Spleen (tissue), 13 donors: ENCODE measurements at places on chromosomes 3 and 15. TPM values are rescaled to one million over a fixed set of nuclear protein-coding genes. Genes with fewer than 3 reads are reported as not detected.

DNA sequence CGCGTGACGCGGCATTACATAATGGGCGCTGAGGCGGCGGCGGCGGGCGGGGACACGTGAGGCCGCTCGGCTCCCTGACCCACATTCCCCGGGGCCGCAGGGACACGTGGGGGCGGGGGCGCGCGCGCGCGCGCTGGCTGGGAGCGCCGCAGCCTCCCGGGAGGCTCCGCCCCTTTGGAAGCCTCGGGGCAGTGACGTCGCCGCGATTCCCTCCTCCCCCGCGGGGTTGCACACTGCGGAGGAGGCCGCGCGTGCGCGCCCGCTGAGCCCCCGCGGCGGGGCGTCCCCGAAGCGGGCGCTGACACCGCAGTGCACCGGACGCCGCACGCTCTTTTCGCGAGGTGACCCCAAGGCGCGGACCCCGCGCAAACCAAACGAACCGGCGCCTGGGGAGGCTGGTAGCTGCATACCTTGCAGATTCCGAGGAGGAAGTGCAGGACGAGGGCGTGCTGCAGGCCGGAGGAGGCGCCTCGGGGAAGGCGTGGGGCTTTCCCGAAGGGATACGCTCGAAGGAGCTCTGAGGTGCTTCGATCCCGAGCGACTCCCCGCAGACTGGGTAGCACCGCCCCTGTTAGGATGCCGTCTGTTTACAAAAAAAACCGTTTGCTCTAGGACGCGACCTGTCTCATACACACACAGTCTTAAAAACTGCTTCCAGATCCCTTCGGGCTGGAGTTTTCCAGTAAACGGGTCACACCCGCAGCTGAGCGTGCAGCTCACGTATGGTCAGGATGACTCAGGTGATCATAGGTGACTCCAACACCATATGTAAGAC is 1.0 kb downstream of the NR1D2 start:
- H3K36me3 ChIP-seq = no peaks in the 10 kb centered on the region
- no peaks in the 10 kb centered on the region for H3K27me3 ChIP-seq
- H3K27ac ChIP-seq = peak overlapping the region; percentile 99
- H3K4me1 ChIP-seq = peaks cover 44% of the 10 kb centered on the region

DNA sequence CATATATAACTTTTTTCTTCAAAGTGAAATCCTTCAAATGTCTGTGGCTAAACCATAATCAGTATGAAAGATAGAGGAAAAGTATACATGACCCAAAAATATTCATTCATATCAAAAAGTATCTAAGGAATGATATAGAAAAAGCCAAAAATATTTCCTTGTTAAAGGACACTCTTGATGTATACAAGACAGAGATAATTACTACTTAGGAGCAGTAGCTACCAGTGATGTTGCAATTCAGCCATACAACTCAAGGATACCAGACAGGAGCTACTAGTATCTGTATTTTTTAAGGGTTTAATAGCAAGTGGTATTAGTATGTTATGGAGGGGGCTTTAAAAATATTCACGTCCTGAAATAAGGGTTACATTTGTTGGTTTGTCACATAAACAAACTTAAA is 37.0 kb downstream of the FBXL22 start:
- H3K27ac ChIP-seq = no peak overlapping the region
- H3K36me3 ChIP-seq = peaks cover 100% of the 10 kb centered on the region
- no peak overlapping the region for H3K4me3 ChIP-seq
- no peak for DNase-seq
- no peaks in the 10 kb centered on the region for H3K4me1 ChIP-seq

- H3K27me3 ChIP-seq = no peaks in the 10 kb centered on the region
- no peak for DNase-seq
- H3K27ac ChIP-seq = no peak overlapping the region
- peaks cover 4% of the 10 kb centered on the region for H3K4me1 ChIP-seq
- H3K4me3 ChIP-seq = no peak overlapping the region
These were observed 212.2 kb downstream of the FOXP1 start for GRCh38 chr3:71371282-71371681.

GRCh38 chr3:60989626-60990441 is 261.4 kb downstream of the FHIT start:
- H3K27ac ChIP-seq = no peak overlapping the region
- no peak overlapping the region for H3K4me3 ChIP-seq
- H3K27me3 ChIP-seq = no peaks in the 10 kb centered on the region
- no peak for DNase-seq
- no peaks in the 10 kb centered on the region for H3K36me3 ChIP-seq

The RPS27L gene
- 91.6 TPM for total RNA-seq

The GPR149 gene
- total RNA-seq = not detected

DNA sequence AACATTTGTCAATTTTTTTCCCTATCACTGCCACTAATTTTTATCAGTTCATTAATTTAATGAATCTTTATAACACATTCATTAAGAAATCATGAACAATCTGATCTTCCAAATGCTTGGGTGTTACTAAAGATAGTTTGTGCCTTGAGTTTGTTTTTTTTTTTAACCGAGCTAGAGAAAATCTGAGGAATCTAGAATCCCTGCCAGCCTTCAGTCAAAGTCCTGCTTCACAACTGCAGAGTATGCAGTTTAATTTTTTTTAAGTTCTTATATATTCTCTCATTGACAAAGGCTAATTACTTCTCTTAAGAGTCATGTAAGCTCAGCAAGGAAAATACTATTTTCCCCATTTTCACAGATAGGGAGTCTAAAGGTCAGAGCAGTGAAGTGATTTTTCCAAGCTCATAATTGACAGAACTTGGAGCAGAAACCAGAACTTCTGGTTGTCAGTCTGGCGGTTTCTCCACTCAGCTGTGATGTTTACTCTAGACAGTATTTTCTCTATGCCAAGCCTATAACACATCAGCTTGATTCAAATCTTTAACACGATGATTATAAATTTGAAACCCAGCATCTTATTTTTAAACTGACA is 55.7 kb downstream of the TNIK start:
- H3K4me3 ChIP-seq = no peak overlapping the region
- no peak for DNase-seq
- no peak overlapping the region for H3K27ac ChIP-seq
- H3K27me3 ChIP-seq = no peaks in the 10 kb centered on the region
- H3K4me1 ChIP-seq = no peaks in the 10 kb centered on the region
- H3K36me3 ChIP-seq = no peaks in the 10 kb centered on the region

- no peak overlapping the region for H3K4me3 ChIP-seq
- no peak overlapping the region for H3K27ac ChIP-seq
- H3K36me3 ChIP-seq = no peaks in the 10 kb centered on the region
- no peak for DNase-seq
- H3K27me3 ChIP-seq = no peaks in the 10 kb centered on the region
These were observed 10.1 kb downstream of the UACA start for GRCh38 chr15:70753101-70753829.

GRCh38 chr3:71156062-71156665 is 427.4 kb downstream of the FOXP1 start:
- H3K4me1 ChIP-seq = no peaks in the 10 kb centered on the region
- no peak overlapping the region for H3K27ac ChIP-seq
- no peak for DNase-seq
- no peaks in the 10 kb centered on the region for H3K36me3 ChIP-seq
- H3K27me3 ChIP-seq = no peaks in the 10 kb centered on the region
- no peak overlapping the region for H3K4me3 ChIP-seq

The THPO gene
- total RNA-seq = 1.2 TPM

- no peaks in the 10 kb centered on the region for H3K4me1 ChIP-seq
- no peak for DNase-seq
- H3K36me3 ChIP-seq = no peaks in the 10 kb centered on the region
- no peak overlapping the region for H3K4me3 ChIP-seq
- no peak overlapping the region for H3K27ac ChIP-seq
- no peaks in the 10 kb centered on the region for H3K27me3 ChIP-seq
These were observed 207.5 kb upstream of the DPH6 start for GRCh38 chr15:35753486-35753885.

DNA sequence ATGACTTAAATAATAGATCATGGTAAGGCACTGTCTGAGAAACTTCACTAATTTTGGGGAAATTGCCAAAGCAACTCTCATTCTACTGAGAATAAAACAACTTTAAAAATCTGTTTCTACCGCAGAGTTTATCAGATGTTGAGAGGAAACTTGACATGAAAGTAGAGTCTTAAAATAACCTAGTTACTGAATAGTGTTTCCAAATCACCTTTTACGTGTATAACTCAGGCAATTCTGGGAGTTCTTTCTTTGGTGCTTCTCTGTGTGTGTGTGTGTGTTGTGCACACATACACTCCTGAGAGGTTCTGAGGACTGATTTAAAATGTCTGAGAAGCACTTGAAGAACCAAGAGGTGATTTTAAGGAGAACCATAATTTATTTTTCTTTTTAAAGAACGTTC is 236.6 kb downstream of the SV2B start:
- H3K4me3 ChIP-seq = no peak overlapping the region
- no peaks in the 10 kb centered on the region for H3K36me3 ChIP-seq
- DNase-seq = no peak
- H3K4me1 ChIP-seq = no peaks in the 10 kb centered on the region

The TGM4 gene
- not detected for total RNA-seq

DNA sequence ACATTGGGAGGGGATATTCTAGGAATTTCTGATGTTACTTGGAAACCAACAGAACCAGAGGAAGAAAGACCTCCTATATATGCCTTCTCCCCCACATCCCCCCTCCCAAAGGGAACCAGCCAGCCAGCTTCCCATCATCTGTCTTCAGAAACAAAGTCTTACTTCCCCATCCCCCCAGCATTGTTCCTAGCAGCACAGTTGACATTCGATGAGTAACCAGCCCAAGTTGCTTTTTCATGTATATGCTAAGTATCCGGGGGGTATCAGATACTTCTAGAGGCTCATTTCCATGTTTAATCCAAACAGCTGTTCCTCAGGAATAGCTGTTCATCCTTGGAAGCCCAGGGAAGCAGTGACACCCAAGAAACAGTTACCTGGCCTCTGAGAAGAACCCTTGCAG is 16.0 kb downstream of the RMDN3 start:
- H3K36me3 ChIP-seq = peaks cover 3% of the 10 kb centered on the region
- DNase-seq = no peak
- no peak overlapping the region for H3K27ac ChIP-seq
- no peaks in the 10 kb centered on the region for H3K27me3 ChIP-seq

GRCh38 chr15:27731776-27732175 is 367.3 kb downstream of the OCA2 start:
- no peaks in the 10 kb centered on the region for H3K36me3 ChIP-seq
- DNase-seq = no peak
- H3K4me1 ChIP-seq = no peaks in the 10 kb centered on the region
- H3K27me3 ChIP-seq = no peaks in the 10 kb centered on the region
- H3K4me3 ChIP-seq = no peak overlapping the region

- DNase-seq = no peak
- H3K4me1 ChIP-seq = no peaks in the 10 kb centered on the region
- peaks cover 15% of the 10 kb centered on the region for H3K27me3 ChIP-seq
- no peak overlapping the region for H3K27ac ChIP-seq
- no peak overlapping the region for H3K4me3 ChIP-seq
These were observed 43.3 kb downstream of the TOPAZ1 start for GRCh38 chr3:44284949-44285348.

The ADAMTS7 gene
- total RNA-seq = 8.1 TPM

The GOLGA8M gene
- 2.1 TPM for total RNA-seq

GRCh38 chr3:54046641-54047214 is 75.6 kb upstream of the CACNA2D3 start:
- no peak overlapping the region for H3K27ac ChIP-seq
- no peak overlapping the region for H3K4me3 ChIP-seq
- no peaks in the 10 kb centered on the region for H3K36me3 ChIP-seq
- H3K27me3 ChIP-seq = no peaks in the 10 kb centered on the region
- no peaks in the 10 kb centered on the region for H3K4me1 ChIP-seq

DNA sequence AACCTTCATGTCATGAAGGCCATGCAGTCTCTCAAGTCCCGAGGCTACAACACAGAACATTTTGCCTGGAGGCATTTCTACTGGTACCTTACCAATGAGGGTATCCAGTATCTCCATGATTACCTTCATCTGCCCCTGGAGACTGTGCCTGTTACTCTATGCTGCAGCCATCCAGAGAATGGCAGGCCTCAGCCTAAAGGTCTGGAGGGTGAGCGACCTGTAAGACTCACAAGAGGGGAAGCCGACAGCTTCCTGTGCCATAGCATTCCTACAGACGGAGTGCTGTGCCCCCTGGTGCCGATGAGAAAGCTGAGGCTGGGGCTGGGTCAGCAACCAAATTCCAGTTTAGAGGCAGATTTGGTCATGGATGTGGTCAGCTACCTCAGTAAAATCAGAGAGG is 51.3 kb upstream of the CADPS start:
- H3K27ac ChIP-seq = no peak overlapping the region
- no peaks in the 10 kb centered on the region for H3K4me1 ChIP-seq
- no peaks in the 10 kb centered on the region for H3K27me3 ChIP-seq
- H3K4me3 ChIP-seq = no peak overlapping the region

- H3K4me3 ChIP-seq = peak overlapping the region; percentile 98
- peaks cover 44% of the 10 kb centered on the region for H3K4me1 ChIP-seq
- H3K27me3 ChIP-seq = no peaks in the 10 kb centered on the region
- DNase-seq = no peak
- H3K36me3 ChIP-seq = no peaks in the 10 kb centered on the region
These were observed 1.3 kb downstream of the SACM1L start for GRCh38 chr3:45690336-45691035.

DNA sequence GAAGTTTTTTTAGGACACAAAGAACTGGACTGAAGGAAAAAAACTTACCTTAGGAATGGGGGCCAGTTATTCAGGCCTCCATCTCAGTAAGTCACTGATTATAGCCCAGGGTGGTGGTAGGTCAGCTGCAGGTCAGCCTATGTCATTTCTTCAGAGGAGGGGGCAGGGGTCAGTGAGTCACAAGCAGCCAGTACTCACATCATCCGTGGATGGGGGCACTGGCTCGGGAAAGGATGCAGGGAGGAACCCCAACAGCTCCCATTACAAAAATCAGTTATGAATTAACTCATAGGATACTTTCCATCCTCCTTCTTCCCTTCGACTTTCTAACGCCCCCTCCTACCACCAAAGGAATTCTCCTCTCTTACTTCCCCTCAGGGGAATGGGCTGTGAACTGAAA is 578.3 kb downstream of the PDCD6IP start:
- H3K36me3 ChIP-seq = no peaks in the 10 kb centered on the region
- no peak overlapping the region for H3K27ac ChIP-seq
- H3K4me3 ChIP-seq = no peak overlapping the region
- no peaks in the 10 kb centered on the region for H3K4me1 ChIP-seq

The SERPINI1 gene
- total RNA-seq = 12.6 TPM

DNA sequence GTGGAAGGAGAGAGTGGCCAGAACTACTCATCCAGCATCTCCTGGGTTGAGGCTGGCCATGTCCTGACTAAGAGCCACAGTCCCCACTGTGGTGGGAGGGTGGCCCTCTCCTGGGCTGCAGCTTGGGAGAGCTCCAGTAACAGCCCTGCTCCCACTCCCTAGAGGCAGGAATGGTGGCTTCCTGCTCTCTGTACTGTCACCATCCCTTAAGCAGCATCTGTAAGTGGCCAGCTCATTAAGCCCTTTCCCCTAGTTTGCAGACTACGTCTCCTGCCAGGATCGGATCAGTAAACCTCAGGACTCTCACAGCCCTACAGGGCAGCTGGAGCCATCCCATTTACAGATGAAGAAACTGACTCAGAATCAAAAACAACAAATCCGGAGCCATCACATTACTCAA is 30.5 kb downstream of the DNAJB8 start:
- H3K36me3 ChIP-seq = no peaks in the 10 kb centered on the region
- no peak overlapping the region for H3K27ac ChIP-seq
- no peak overlapping the region for H3K4me3 ChIP-seq
- H3K27me3 ChIP-seq = peaks cover 3% of the 10 kb centered on the region
- DNase-seq = no peak
